ENCODE measurements at places on chromosomes 4 and X.

DNA sequence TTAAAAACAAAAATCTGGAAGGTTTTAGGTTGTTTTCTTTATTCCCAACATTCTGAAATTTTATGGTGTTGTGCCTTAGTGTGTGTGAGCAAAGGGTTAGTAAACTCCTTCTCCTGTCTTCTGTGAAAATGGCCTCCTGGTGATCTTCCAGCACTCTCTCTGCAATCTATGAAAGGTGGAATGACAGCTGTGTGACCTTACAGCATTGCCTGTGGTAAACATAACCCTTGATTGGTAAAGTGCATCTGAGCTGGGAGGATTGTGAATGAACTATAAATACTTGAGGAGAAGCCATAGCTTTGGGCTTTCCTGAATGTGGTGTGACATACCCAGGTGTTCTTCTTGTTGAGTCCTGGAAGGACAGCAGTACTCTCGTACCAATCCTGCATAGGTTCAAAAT lies 10.0 kb downstream of the ART3 start:
- ATAC-seq = no peak

DNA sequence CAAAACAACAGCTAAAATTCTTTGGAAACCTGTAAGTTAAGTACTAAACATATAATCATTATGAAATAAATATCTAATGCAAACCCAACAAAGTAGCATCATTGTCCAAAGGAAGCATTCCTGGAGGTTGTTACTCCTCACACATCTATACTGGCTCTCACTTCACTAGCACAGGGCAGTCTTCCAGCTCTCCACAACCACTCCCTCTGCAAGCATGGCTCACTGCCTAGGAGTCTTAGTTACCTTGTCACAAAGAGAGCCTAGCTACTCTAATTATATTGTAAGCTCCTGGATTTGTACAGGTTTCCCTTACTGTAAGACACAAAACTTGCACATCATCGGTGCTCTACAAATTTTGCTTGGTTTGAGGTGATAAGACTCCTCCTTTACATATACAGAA lies 76.1 kb downstream of the AMMECR1 start:
- no peak for ATAC-seq

- ATAC-seq = peak; percentile 25
These were observed 55.4 kb downstream of the C4orf51 start for GRCh38 chr4:145735347-145735675.

GRCh38 chr4:88465653-88466192 lies 8.8 kb downstream of the HERC5 start:
- ATAC-seq = no peak

- no peak for ATAC-seq
These were observed 91.2 kb upstream of the ELOVL6 start for GRCh38 chr4:110289601-110290100.

DNA sequence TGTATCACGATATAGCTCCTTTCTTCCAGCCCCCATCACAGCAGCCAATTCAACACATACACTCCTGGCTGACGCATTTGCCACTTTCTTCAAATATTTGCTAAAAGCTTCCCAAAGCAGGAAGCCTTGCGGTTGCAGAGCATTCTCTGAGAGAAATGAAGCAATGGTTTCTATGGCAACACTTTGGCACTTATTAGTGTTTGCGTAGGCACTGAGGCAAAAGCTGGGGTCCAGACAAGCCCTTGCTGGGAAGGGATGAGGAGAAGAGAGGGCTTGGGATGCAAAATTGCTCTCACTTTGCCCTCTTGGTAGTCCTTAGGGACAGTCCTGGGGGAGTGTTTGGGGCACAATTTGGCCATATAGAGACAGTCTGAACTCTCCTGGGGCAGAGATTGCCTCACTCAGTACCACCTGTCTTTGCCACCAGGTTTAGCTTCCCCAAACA lies 55.0 kb upstream of the PAK3 start:
- no peak for ATAC-seq

GRCh38 chrX:116667346-116668134 lies 204.8 kb upstream of the CT83 start:
- no peak for ATAC-seq

DNA sequence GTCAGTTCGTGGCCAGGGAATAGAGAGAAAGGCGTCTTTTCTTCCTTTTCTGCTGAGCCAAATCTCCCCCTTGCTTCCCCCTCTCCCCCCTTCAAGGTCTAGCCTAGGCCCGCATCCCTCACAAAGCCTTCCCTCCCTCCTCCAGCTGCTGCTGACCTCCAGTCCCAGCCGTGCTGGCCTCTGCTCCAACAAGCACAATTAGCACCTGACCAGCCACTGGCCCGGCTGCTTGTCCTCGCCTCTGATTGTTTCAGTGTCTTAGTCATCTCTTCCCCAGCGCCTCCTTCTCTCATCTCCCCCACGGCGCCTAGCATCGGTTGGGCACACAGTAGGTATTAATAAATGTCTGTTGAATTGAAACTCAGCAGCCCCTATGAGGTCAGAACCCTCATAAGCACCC lies 4.2 kb downstream of the ELF4 start:
- ATAC-seq = no peak

DNA sequence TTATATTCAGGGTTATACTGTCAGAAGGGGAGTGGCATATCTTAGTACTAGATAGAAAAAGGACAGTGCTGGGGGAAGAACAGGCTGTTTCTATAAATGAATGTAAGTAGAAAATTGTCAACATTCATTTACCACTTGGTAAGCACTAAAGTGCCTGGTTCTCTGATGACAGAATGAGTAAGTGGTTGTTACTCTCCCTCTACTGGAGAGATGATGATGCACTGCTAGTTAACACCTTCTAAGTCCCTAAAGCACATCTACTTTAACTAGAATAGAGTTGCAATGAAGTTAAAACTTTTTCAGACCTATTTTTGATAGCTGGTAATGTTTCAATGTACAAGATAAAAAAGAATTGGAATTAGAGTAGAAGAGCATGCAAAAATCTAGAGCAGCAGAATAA lies 214.5 kb downstream of the KLHL4 start:
- no peak for ATAC-seq

- peak; percentile 61 for ATAC-seq
These were observed 11.3 kb upstream of the SLC2A9 start for GRCh38 chr4:10032625-10033024.

GRCh38 chr4:24560868-24561368 lies 23.4 kb downstream of the DHX15 start:
- ATAC-seq = no peak

DNA sequence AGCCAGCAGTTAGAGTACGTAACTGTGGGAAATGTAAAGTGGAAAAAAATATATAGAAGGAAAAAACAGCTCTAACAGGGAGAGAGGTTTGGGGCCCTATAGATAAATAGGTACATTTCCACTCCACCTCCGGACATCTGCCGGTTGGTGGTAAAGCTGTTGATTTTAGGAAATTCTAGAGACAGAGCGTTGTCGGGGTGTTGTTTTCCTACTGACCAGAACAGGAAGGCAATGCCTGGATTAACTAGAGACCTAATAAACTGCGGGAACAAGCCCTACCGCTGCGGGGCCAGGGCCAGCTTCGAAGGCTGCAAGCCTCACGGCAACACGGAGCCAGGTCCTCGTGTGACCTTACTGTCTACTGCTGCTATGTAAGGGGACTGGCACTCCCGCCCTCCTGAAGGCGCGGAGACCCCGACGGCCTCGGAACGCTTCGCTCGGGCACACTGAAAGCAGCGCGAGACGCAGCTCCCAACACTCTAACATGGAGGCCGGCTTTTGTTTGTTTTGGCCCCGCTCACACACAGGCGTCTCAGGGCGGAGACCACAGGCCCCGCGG lies 702 bp upstream of the CDKN2AIP start:
- ATAC-seq = peak; percentile 34

DNA sequence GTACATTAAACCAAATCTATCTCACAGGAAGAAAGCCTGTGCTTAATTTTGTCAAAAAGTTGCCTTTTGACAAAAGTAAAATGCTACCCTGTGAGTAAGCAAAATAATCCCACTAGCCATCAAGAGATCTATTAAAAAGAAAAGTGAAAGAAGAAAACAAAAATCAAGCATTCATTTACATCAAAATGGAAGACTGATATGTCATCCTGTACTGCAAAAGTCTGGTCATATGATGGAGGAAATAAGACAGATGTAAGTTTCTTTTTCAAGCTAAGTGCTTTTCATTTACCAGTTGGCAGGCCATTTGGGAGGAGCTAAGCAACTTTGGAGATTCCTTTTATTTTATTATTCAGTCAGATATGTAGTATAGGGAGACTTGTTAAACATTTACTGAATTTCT lies 387.4 kb downstream of the SPOCK3 start:
- ATAC-seq = no peak

- no peak for ATAC-seq
These were observed 737.5 kb upstream of the NDST4 start for GRCh38 chr4:115850799-115851509.

- no peak for ATAC-seq
These were observed 119.9 kb upstream of the HS3ST1 start for GRCh38 chr4:11548597-11549082.

- ATAC-seq = peak; percentile 77
These were observed 25.8 kb downstream of the DOCK11 start for GRCh38 chrX:118521435-118521834.

GRCh38 chr4:81874661-81875515 lies 403.2 kb upstream of the RASGEF1B start:
- no peak for ATAC-seq

DNA sequence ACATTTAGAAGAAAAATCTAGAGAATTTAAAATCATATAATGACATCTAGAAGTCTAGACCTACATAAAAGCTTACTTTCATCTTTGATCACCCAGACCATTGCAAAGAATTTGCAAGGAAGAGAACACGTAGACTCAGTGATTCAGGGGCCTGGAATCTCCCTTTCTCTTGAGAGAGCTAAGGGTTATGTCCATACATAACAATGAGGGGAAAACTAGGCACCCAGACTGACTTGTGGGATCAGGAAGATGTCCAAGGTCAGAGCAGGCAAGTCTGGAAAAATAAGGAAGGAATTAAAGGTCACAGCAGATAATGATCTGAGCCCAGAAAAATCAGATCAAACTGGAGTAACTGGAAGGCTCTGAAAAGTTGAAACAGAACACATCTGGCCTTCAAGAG lies 198.4 kb upstream of the SFRP2 start:
- no peak for ATAC-seq

- no peak for ATAC-seq
These were observed 216.8 kb downstream of the IL15 start for GRCh38 chr4:141853091-141853764.

- no peak for ATAC-seq
These were observed 68.8 kb downstream of the FAM47C start for GRCh38 chrX:37076983-37077382.

DNA sequence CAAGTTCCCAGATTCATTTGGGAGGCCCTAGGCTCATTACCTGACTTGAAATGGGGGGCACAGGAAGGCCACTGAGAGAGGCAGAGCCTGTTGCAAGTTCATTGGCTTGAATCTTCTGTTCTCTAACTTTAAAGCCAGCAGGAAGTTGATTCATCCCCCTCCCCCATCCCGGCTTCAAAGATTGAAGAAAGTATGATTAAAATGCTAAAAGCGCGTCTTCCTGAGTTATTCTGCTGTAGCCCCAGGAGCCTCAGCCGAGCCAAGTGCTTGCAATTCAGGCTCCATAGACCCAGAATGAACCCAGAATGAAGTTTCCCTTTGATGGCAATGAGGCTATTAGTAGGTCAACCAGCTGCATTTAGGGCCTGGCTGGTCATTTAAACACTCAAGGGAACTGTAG lies 14.7 kb downstream of the CHST7 start:
- peak; percentile 66 for ATAC-seq

DNA sequence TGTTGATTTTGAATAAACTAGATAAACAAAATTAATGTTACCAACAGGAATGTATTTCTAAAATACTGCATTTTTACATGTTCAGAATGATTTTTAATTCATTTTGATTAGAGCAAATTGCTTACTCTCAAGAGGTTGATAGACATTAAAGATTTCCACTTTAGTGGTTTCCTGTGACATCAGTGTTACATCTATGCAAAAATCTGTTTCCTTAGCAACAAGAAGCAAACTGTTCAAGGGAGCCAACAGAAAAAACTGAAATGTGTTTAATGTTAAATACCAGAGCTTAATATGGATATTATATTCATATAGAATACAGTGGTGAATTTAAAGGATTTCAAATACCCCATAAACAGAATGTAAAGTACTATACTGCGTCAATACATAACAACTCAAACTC lies 277.8 kb downstream of the GABRG1 start:
- ATAC-seq = no peak

GRCh38 chr4:25882226-25882625 lies 19.4 kb upstream of the SEL1L3 start:
- ATAC-seq = no peak

DNA sequence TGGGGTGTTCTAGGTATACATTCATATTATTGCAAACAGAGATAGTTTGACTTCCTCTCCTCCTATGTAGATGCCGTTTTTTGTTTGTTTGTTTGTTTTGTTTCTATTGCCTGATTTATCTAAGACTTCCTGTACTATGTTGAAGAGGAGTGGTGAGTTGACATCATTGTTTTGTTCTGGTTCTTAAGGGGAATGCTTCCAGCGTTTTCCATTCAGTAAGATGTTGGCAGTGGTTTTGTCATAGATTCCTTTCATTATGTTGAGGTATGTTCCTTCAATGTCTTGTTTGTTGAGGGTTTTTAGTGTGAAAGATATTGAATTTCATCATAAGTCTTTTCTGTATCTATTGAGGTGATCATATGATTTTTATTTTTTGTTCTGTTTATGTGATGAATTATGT lies 401.6 kb upstream of the EPHA5 start:
- ATAC-seq = no peak

- ATAC-seq = no peak
These were observed 339.6 kb upstream of the PCDH10 start for GRCh38 chr4:132809298-132810032.

- ATAC-seq = no peak
These were observed 130.6 kb downstream of the UGT8 start for GRCh38 chr4:114729068-114729738.

- ATAC-seq = no peak
These were observed 64.6 kb downstream of the HHIP start for GRCh38 chr4:144710526-144710912.

GRCh38 chr4:173357939-173358338 lies 12.8 kb upstream of the SAP30 start:
- ATAC-seq = no peak

DNA sequence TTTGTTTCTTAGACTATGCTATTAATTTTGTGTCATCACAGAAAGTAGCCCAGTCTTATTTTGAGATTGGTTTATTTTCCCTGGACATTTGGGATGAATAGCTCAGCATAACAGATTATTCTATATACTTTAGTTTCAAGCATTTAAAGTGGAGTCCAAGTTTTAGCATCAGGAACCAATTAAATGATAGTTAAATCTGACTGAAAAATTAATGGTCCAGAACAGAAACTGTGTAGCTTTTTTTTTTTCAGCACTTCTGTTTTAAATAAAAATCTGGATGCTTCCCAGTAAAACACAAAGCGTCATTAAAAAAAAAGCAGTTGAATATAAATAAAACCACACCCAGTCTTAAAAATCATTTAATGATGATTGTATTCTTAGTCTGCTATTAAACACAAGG lies 59.4 kb upstream of the PITX2 start:
- ATAC-seq = no peak

- no peak for ATAC-seq
These were observed 141.0 kb downstream of the TSPAN5 start for GRCh38 chr4:98517218-98518021.

GRCh38 chrX:21319323-21319722 lies 54.9 kb upstream of the CNKSR2 start:
- no peak for ATAC-seq

All from gastroesophageal sphincter (tissue), 4 donors.